ENCODE measurements at places on chromosomes 7 and 10.

GRCh38 chr10:65501259-65501658, 1424.6 kb upstream of the LRRTM3 start:
- no peak for DNase-seq

GRCh38 chr7:156579566-156579965, 61.0 kb upstream of the RNF32 start:
- no peak for DNase-seq

DNA sequence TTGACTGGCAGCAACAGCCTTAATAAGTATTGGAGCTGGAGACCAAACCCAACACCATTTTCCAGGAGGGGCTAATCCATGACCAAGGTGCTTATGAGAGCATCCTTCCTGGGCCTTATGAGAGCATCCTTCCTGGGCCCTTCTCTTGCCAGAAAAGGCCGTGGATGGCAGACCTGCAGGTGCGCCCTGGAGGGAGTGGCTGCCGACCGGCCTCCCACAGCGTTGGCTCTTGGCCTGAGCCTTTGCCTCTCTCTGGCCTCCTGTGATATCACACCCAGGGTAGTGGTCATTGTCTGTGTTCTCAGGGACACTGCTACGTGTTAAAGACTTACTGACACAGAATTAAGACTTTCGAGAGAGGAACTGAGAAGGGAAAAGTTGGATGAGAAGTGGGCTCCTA, 22.3 kb upstream of the NUDCD3 start:
- no peak for DNase-seq

DNA sequence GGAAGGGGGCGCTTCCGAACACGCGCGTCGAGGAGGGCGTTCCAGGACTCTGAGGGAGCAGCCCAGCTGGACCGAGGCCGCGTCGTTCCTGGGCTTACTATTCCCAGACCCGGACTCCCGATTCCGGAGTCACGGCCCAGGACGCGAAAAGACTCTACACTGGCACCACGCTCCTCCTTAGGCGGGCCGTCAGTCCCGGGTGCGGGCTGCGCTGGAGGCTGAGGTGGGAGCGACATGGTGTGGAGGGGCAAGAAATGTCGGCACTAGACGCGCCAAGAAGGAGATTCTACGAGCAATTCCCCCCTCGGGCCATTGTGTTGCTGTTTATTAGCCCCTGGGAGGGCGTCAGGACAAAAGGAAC, 584 bp upstream of the RUNDC3B start:
- DNase-seq: no peak

- no peak for DNase-seq
Measured at GRCh38 chr10:119189811-119190282, 11.2 kb upstream of the PRDX3 start.

DNA sequence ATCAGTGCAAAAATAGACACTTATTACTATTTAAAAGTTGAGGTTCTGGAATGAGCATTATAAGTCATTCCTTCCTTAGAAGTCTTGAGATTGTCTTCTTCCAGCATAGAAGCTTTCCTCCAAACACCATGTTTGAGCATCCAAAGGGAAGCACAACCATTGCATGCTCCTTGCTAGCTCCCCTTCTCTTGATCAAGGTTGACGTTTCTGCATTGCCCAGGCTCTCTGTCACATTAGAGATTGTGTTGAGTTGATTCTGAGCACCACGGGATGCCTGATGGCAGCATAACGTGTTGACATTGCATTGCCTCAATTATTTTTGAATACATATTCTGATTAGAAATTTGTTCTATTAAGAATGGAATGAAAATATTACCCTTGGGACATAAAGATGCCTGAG, 322.2 kb downstream of the CDK14 start:
- no peak for DNase-seq

DNA sequence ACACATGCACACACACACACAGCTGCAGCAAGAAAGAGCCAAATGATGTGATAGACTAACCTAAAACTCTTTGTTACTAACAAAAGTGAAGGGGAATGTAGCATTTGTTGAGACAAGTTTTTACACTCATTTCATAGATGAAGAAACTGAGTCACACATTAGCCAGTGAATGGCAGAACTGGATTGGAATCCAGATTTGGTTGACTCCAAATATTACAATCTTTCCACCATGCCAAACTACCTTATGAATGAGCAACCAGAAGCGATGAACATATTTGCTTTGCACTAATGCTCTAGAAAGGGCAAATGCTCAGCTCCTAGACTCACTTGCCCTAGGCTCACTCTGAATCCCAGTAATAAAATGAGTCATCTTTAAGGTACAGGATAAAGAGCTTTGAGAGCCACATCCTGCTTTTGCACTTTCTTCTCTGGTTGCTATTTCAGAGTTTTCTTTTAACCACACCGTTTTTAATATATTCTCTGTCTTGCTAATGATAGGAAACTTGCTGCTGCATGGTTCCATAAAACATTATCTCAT, 111.9 kb downstream of the GPAM start:
- no peak for DNase-seq

DNA sequence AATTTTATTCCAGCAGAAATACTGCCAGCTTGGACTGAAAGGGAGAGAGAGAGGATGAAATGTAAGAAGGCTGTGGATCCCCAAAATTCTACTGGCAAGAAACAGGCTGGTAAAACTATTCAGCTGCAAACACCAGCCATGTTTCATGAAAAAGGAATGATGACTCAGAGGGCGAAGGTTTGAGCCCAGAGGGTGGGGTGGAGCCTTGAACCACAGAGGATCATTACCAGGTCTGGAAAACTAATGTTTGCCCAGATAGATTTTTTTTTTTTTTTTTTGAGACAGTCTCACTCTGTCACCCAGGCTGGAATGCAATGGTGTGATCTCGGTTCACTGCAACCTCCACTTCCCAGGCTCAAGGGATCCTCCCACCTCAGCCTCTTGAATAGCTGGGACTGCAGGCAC, 41.7 kb upstream of the NRF1 start:
- no peak for DNase-seq

DNA sequence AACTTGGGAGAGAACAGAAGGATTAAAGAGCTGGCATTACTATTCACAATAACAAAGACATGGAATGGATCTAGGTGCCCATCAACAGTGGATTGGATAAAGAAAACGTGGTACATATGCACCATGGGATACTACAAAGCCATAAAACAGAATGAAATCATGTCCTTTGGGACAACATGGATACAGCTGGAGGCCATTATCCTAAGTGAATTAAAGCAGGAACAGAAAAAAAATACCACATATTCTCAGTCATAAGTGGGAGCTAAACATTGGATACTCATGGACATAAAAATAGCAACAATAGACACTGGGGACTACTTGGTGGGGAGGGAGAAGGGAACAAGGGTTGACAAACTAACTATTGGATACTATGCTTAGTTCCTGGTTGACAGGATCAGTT, 133.2 kb upstream of the ITGB1 start:
- no peak for DNase-seq

GRCh38 chr10:119301397-119301796, 94.0 kb downstream of the GRK5 start:
- DNase-seq: no peak

DNA sequence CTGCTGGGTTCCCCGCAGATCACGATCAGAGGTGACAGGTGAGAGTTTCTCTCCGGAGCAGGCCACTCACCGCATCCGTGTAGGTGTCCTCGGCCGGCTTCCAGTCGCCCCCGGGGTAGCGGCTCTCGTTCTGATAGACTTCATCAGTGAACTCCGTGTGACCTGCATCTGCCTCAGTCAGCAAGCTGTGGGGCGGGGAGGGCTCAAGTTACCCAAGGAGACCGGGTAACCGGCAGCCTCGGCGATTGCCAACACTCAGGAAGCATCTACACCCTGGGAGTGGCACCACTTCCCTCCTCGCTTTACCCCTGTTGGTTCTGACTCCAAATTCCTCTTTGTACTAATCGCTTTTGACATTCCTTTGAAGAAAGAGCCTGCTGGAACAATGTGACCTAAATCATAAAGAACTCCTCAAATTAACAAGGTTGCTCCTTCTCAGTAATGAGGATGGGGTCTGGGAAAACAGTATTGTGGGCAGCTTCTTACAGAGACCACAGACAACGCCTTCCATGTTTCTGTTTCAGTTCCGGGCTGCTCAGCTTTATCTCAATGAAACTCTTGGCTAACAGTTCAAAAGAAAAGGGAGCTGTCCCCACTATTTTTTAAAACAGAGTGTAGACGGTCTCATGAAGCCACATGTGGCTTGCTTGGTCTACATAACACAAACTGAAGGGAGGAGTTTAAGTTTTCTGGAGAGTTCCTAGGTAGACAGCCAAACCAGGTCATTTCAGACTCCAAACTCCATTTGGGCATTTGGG, 118.1 kb downstream of the MYOF start:
- no peak for DNase-seq

GRCh38 chr7:151700586-151701165, 176.2 kb downstream of the PRKAG2 start:
- DNase-seq: no peak

DNA sequence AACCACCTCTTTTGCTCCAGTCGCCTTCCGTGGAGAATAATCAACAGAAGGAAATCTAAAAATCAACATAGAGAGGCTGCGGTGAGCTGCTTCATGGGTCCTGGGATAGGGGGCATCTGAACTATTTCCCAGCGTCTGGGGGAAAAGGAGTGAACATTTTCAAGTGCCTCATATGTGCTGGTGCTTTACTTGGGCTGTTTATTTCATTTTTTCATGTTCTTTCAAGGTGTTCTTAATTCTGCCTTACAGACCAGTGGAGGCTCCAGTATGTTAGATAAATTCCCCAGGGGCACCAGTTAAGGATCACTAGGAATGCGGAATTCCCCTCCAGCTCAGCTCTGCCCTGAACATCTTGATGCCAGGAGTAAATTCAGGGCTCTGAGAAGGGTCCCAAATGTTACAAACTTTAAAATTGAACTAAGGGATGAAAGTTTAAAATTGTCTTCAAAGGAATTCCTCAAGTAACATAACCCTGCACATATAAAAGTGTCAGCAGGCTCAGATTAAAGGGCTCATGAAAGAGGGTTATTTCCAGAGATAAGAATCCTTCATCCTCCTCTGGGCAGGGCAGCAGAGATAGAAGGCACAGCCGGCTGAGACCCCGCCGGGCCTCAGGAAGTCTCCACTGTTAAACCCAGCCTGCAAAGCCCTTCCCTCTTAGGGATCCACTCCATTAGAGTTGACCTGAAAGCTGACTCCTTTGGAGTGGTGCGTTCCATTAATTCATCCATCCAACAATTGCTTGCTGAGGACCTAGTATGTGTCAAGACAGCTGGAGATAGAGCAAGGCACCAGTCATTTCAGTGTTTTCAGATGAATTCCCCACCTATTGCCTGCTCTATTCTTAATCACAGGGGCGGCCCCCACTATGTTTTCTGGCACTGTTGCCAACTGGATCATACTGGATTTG, 345.8 kb downstream of the KCNMA1 start:
- DNase-seq: no peak

DNA sequence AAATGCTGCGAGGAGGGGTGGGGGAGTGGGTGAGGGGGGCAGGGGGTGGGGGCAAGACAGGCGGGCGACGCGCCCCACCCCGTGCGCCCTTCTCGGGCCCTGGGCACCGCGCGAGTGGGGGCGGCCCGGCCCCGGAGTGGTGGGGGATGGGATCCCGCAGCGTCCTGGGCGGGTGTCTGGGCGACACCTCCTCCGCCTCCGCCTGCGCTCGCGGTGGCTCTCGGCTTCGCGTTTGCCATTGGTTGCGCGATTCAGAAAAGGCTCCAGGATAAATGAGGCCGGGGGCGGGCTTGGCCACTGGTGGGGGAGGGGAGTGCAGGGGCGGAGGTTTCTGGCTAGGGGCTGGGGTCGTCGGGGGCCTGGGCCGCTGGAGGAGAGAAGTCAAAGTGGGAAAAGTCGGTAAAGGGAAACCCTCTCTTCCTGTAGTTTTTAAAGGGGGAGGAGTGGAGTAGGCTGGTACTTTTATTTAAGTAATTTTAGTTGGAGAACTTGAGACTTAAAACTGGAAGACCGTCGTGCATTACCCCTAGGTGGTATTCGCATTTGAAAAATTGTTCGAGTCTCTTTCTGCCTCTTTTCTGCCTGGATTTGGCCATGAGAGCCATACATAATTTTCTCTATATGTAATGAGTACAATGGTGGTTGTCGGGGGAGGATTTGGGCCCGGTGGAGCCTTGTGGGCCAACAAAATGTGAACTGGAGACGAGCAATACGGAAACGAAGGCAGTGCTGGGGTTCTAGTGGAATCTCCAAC, 992 bp upstream of the IGF2BP3 start:
- no peak for DNase-seq

- no peak for DNase-seq
Measured at GRCh38 chr10:117543225-117544003, 868 bp downstream of the EMX2 start.

DNA sequence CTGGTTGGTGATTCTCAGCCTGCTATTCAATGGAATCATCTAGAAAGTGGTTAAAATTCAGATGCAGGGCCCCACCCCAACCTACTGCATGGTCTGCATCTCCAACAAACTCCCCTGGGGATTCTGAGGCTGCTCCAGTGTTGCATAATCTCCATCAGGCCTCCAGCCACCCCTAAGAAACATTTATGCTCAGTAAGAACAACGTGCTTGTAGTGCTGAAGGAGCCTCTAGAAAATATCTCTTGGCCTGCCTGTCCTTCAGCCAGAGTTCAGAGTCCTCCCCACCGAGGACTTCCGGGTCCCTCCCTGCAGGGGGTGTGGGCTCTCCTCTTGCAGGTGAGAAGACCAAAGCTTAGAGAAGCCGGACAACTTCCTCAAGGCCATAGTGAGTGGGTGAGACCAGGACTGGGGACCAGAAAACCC, 159.8 kb downstream of the SH3PXD2A start:
- no peak for DNase-seq

Measured in cortex of kidney (tissue), 1 donor.